ENCODE measurements at places on chromosomes 12 and 14.

DNA sequence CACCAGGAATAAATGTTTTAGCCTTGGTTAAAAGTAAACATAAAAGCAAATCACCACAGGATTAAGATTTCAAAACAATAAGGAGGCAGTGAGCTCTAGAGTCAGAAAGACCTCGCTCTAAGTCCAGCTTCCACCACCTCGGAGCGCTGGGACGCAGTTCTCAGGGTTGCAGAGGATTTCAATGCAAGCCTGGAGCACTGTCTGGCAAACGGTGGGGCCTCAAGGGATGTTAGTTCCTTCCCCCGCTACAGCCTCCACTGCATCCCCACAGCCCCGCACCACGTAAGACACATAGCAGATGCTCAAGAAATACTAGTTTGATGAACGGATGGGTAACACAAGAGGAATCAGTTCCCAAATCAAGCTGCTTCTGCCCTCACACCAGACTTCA is 39.3 kb upstream of the TMCC3 start:
- no peak for DNase-seq

DNA sequence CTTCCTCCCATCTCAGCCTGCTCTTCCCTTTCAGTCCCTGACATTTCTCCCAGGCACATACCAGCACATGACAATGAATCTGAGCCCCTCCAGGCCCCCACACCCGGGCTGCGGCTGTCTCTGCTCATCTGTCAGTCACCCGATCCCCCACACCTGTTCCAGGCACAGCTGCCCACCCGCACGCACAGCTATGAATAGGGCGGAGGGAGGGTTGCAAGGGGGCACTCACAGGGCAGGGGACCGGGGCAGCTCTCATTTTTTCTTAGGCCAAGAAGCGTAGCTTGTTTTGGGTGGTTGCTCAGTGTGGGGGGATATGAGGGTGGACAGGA is 43.7 kb upstream of the TSPAN9 start:
- no peak for DNase-seq

DNA sequence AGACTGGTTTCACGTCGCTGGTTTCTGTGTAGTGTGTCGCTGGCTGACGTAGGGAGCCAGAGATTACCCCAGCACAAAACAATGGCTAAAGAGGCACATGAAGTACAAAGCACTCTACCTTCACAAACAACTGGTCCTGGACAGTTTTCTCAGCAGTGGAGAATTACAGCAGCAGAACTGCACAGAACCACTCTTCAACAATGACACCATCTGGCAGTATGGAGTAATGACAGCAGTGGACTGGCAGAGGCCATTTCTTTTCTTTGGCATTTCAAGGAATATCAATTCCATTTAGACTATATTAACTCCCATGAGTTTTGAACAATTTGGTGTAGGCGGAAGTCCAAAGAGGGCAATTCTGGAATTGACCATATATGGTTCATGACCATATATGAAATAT is 1074.1 kb downstream of the AACS start:
- no peak for DNase-seq

GRCh38 chr14:82872494-82872893 is 1338.8 kb upstream of the SEL1L start:
- DNase-seq = no peak

DNA sequence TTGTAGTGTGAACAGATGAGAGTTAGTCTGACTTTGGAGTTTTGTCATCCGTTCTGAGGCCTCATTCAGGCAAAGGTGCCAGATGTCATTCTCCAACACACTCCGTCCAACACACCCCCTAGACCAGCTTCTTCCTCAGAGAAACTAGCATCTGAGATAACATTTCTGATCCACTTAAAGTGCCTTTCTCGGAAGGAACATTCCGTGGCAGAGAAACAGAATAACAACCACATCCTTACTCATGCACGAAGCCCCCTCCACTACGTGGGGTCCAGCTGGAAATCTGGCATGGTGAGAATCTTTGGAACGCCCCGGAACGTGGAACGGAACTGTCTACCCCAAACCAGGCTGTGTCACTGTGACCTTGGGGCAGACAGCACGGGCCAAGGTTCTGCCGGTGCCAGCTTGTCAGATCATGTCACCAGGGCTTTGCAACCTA is 17.0 kb upstream of the BCL7A start:
- DNase-seq = no peak

DNA sequence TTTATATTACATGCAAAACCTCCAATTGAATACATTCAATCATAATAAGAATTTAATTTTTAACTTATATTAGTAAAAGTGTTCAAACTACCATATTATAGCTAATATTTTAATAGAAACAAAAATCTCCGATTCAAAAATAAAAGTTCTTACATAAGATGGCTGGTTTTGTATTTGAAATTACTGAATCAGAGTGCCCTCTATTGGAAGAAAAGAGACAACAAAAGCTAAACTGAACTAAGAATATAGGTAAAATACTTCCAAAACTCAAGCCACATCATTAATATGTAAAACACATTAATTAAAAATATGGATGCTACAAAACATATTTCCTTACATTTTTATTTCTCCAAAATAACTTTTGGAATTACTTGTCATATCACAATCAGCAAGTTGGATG is 120.3 kb downstream of the GARIN6 start:
- DNase-seq = no peak

DNA sequence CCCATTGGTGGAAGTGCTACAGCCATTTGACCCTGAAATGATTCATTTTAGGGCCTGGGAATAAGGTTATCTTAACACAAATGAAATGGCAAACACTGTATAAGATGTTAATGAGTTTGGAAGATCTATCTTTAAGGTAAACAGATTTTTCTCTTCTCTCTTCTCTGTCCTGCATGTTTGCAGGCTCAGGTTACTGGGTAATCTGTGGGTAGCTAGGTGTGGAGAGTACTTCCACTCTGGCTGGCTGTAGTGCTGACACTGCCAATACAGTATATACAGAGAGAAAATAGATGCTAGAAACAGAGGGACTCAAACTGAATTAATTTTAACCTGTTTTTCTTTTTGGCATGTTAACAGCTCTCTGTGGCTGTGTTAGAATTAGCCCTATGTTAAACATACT is 84.6 kb downstream of the SLC38A6 start:
- DNase-seq = no peak

DNA sequence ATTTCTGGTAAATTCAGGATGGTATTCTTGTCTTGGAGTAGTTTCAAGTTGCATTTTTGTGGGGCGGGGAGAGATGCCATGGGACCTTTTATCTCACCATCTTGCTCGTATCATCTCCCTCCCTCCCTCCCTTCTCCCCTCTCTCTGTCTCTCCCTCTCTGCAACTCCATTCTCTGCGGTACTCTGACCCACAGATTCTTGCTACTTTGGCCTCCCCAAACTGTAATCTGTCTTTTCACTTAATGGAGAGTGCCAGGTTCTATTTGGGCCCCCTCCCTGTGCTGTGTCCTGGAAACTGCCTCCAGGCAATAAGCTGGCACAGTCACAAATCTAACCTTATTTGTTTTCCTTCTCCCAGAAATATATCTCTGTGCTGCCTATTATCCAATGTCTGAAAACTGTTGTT is 175.2 kb downstream of the PAWR start:
- no peak for DNase-seq

- no peak for DNase-seq
Observed at GRCh38 chr12:57766464-57767304, at the start of gene CYP27B1. Gene CYP27B1 (minus strand): TSS chr12:57767078. CDS start chr12:57767041, 37 bp downstream.

DNA sequence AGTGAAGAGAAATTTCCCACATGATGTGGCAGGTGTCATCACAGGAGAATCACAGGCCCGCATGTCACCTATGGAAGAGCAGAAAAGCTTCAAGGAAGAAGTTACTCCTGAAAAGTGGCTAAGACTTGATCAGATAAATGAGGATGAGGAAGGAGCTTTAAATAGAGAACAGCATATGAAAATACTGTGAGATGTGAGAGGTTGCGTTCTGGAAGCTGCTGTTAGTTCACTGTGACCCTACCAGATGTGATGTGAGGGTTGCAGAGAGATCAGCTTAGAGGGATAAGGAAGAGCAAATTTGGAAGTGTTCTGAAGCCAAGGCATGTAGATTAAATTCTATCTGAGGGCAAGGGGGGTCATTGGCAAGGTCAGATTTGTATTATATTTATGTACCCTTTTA is 17.1 kb downstream of the ERP27 start:
- no peak for DNase-seq
